Cortex of kidney (tissue), 1 donor: ENCODE measurements at places on chromosomes 2 and 18.

GRCh38 chr2:197174539-197175094 is 136.0 kb downstream of the ANKRD44 start:
- DNase-seq, result no peak

GRCh38 chr2:33411765-33412164 is 64.7 kb upstream of the RASGRP3 start:
- no peak for DNase-seq

GRCh38 chr18:79071503-79072210 is 2.5 kb downstream of the ATP9B start:
- DNase-seq, result no peak

GRCh38 chr2:19358242-19359020 is at the start of gene OSR1:
OSR1 (minus strand) TSS chr2:19358623; CDS start chr2:19353805, 4,818 bp downstream.
- no peak for DNase-seq

DNA sequence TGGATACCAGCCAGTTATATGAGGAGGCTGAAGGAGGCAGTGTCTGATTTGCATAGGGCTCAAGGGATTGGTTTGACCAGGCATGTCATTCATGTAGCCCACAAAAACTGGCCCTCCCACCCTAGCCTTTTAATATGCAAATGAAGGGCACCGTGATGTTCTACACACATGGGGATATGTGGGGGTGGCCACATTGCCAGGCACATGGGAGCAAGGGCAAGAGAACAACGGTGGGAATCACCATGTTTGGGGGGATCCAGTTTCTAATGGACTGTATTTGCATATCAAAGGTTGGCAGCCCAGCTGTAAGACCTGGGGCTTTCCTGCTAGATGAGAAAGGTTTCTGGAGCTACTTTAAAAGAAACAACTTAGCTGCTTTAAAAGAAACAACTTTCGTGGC is 65.1 kb upstream of the SLC25A52 start:
- no peak for DNase-seq

DNA sequence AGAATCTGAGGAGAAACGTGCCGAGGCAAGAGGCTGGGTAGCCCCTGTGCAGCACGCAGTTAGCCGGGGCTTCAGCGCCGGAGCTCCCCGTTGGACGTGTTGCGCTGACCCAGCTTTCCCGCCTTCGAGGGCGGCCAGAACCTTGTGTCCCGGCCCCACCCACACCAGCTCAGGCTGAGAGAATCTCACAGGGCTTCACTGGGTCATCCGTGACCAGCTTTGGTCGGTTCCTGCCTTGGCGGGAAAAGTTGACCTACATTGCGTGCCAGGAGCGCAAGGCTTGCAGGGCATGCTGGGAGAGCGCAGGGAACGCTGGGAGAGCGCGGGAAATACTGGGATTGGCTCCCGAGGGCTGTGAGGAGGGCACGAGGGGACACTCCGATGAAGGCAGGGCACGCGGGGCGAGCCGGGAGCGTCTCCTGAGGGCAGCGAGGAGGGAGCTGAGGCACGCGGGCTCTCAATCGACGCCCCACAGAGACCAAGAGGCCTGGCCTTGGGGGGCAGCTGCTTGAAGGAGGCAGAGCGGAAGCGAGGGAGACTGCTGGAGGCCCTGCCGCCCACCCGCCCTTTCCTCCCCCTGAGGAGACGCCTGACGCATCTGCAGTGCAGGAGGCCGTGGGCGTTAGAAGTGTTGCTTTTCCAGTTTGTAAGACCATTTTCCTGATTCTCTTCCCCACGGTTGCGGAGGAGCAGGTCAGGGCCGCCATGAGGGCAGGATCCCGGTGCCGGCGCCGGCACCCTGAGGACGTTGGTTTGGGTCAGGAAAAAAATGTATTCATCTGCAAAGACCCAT is at the start of gene C18orf63:
C18orf63 (plus strand) TSS at position 376 of the 793 bp plus-strand sequence. CDS start 2,027 bp downstream, outside the sequence.
- no peak for DNase-seq

GRCh38 chr2:203596183-203596582 is 61.1 kb upstream of the RAPH1 start:
- no peak for DNase-seq

GRCh38 chr2:162337868-162338267 is 6.1 kb upstream of the GCA start:
- DNase-seq, result no peak

GRCh38 chr2:38045811-38046210 is 30.1 kb downstream of the CYP1B1 start:
- DNase-seq, result no peak

DNA sequence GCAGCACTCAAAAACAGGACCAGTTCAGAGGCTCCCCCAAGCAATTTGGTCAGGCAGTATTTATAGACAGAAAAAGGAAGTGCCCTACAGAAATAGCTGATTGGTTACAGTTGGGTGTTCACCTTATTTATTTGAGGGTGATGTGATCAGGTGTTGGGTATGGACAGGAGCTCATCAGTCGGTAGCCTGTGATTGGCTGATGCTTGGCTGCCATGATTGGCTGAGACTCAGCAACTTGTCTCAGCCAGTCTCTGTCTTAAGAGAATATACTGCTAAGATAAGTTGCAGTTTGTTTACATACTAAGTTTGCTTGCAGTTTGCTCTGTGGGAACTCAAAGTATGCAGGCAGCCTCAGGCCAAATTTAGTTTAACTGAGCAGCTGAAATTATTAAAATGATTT is 9.4 kb downstream of the ABCG8 start:
- no peak for DNase-seq

DNA sequence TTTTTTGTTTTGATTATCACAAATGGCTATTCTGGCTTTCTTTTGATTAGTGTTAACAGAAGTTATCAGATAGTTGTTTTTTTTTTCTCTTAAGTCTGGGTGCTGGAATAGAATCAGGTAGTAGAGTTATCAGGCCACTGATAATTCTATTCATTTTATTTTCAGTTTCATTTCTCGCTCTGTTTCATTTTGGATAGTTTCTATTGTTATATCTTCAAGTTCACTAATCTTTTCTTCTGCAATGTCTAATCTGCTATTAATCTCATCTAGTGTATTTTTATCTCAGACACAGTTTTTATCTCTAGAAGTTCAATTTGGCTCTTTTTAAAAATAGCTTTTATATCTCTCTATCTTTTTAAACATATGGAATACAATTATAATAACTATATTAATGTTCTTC is 241.8 kb upstream of the EPC2 start:
- no peak for DNase-seq

- DNase-seq, result no peak
Observed at GRCh38 chr18:10723496-10723895, 197.7 kb downstream of the NAPG start.

GRCh38 chr2:222851956-222852617 is 8.7 kb upstream of the ACSL3 start:
- DNase-seq, result no peak

DNA sequence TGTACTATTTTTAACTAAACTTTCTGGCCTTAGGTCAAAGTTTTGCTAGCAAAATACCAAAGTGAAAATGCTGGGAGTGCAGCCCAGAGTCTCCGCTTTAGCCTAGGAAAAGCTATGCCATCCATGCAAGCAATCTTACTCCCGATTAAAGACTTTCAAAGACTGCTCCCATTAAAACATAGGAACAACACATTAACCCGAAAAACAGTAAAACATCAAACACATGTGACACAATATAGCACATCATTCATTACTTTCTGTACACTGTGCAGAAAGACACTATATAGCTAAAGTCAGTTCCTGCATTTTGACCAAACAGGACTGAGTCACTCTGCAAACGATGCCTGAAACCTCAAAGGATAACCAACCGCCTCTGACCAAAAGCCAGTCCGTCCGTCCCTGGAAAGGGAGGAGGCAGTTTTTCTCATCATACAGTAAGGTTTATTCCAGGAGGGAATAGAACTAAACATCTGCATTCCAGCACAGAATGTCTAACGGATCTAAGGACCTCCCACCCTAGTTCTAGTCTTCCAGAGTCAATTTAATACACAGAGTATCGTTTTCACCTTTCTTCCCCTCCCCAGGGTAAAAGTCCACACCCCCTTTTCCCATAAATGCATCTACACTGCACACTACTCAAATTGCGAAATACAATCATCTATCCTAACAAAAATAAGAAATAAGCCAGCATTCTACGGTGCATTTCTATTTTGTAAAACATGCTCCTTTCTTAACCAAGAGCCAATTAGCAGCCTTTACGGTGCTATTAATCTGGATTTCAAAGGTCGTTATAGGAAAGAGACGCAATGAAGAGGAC is 1.7 kb downstream of the ROCK2 start:
- no peak for DNase-seq

DNA sequence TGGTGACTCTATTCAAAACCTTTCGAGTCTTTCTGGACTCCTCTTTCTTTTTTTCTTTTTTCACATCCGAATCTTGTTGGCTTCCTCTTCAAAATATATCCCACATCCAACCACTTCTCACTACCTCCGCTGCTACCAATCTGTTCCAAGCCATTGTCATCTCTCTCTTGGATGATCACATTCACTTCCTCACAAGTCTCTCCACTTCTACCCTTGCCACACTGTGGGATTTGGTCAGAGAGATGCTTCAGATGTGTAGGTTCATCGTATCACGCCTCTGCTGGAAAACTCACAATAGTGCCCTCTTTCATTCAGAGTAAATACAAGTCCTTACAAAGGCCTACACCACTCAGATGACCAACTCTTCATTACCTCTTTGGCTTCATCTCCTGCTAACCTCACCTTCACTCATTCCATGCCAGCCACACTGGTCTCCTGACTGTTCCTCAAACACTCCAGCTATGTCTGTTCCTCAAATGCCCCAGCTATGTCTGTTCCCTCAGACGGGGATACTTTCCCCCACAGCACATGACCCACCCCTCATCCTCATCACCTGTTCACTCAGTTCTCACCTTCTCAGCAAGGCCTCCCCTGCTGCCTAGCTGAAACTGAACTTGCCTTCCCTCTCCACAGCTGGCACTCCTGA is 67.2 kb upstream of the PELI1 start:
- no peak for DNase-seq

DNA sequence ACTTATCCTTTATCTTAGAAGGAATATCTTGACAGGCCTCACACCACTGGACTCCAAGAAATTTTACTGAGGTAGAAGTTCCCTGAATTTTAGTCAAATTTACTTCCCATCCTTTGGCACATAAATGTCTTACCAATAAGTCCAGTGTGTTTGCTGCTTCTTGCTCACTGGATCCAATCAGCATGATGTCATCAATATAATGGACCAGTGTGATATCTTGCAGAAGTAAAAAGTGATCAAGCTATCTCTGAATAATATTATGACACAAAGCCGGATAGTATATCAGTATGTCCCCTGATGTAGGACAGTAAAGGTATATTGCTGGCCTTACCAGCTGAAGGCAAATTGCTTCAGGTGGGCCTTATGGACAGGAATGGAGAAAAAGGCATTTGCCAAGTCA is 6.9 kb upstream of the GYPC start:
- DNase-seq, result no peak
